COR-L47 (cell line): ENCODE measurements at places on chromosomes 6 and 20.

DNA sequence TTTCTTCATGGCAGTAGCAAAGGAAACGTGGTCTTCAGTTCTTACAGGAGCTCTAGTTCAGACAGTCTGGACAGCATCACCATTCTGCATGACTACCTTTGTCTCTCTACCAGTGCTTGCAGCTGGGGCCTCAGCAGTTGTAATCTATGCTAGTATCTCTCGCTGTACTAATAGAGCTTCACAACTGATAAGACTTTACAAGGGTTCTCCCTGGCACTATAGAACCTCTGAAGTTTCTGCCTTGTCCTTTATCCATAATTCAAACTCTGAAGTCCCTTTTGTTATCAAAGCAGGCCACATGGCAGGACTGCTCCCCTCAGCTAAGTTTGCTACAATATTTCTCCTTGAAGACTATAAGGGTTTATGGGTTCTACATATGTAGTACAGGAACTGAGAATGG is 842.1 kb upstream of the ADGRB3 start:
- DNase-seq, result no peak

- no peak for DNase-seq
Measured at GRCh38 chr6:44135173-44135758, 7.9 kb downstream of the TMEM63B start.

DNA sequence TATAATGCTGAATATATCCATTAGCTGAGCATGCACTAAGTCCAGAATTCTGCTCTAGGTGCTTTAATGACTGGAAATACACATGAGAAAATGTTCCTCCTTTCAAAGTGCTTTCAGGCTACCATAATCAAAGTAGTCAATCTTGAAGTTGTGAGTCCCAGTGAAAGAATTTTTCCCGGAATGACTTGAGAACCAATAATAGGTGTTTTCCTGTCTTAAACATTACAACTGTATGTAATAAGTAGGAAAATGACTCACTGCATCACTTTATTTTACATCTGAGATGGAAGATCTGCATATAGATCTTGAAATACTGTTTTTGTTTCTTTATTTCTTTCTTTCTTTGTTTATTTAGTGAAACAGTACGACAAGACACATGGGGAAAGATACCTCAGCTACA is 437.4 kb upstream of the JAG1 start:
- no peak for DNase-seq

DNA sequence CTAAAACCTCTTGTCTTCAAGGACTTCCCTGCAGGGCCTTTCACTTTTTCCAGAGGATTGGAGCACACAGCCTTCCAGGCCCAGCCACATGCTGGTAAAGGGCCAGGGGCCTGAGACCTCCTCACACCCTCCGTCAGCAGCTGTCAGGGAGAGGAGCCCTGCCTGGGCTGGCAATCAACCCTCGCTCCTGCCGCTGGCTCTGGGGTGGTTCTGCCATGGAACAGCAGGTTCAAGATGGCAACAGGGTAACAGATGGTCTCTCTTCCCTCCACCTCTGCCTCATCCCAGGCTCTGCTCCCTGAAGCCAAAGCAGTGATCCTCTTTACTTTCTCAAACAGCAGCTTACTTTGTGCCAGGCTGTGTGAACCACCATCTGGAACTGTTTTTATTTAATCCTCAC is 23.8 kb downstream of the PCNA start:
- no peak for DNase-seq

GRCh38 chr6:162099685-162100084 is 627.9 kb downstream of the PRKN start:
- DNase-seq, result no peak

GRCh38 chr20:51348876-51349275 is 193.6 kb downstream of the NFATC2 start:
- DNase-seq, result no peak

DNA sequence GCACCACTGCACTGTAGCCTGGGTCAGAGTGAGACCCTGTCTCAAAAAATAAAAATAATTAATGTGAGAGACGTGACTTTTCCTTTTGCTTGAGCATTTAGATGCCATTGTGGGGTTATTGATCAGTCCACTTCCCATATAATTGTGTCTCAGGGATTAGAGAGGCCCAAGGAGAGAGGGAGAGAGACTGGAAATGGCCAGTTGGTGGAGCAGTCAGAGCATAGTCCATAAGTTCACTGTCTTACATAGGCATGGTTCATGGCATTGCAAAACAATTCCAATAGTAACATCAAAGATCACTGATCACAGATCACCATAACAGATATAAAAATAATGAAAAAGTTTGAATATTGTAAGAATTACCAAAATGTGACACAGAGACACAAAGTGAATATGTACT is 15.2 kb upstream of the SDHAF4 start:
- DNase-seq, result no peak

DNA sequence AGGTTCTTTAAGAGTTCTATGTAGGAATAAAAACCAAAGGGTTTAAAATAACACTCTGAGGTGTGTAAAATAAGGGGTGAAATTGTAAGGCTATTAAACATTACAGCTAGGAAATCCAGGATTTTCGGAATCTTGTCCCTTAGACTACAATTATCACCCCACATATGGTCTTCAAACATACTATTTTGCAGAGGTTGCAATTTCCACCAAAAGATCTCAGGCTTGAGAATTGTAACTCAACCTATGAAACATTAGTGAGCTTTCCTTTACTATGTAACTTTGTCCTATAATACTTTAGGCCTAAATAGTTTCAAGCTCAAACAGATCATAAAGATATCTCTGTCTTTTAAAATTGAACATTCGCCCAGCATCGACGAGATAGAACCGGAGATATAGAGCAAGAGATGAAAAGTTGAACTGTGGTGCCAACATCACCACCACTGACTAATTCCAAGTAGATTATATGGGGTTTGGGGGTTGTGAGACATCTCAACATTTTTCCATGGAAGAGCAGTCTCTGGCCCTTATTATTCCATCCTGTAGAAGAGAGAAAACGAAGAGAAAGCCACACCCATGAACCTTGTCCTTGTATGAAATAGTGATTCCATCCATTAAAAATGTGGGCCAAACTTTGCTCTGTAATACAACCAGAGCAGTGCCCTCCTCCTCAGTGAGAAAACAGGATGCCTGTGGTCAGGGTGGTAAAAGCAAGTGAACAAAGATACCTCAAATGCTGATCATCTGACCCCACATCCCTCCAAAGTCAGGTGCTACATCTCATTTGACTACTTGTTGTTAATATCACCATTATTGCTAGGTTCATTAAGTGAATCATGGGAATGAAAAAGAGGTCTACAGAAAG is 284.5 kb upstream of the GJE1 start:
- DNase-seq, result no peak

- no peak for DNase-seq
Measured at GRCh38 chr20:4383961-4384360, 337.7 kb upstream of the PRND start.

DNA sequence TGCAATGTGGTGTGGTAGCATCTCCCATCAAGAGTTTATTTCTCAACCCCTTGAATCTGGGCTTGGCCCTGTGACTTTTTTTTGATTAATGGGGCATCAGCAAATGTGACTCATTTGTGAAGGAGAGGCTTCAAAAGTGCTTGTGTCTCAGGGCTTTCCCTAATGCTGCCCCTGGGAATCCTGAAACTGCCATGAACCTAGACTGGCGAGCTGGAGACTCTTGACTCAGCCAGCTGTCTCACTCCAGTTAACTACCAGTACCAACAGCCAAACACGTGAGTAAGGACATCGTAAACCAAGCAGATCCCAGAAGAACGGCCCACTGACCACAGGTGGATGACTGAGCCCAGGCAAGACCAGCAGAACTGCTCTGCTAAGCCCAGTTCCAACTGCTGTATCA is 72.8 kb upstream of the ADTRP start:
- DNase-seq, result no peak

DNA sequence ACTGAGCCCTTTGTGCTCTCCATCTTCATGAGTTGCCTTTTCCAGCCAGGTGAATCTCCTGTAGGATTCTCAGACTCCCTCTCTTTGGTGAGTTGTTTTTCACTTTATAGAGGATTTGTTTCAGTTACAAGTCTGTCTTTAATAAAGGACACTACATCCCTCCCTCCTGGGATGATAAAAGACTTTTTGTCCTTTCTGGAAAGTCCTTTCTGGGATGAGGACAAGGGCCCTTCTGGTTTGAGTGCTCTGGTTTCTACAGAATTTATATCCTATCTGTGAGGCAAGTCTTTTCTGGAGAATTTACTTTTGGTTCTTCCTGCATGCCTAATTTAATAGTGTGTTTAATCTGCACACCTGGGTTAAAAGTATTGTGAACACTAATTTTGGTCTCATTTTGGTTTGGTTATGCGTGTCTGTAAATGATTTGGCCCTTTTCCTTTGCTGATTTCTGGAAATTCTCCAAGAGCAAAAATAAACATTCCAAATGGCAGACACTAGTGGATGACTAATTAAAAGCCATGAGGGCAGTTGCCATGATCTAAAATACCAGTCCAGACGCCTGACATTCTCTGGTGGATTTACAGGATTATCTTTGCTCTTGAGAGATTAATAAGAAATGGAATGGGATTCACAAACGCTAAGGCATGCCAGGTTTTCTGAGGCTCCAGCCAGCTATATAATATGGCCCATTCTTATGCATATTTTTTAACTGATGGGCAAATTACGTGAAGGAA is 44.8 kb downstream of the TCP11 start:
- DNase-seq, result peak; percentile 75

DNA sequence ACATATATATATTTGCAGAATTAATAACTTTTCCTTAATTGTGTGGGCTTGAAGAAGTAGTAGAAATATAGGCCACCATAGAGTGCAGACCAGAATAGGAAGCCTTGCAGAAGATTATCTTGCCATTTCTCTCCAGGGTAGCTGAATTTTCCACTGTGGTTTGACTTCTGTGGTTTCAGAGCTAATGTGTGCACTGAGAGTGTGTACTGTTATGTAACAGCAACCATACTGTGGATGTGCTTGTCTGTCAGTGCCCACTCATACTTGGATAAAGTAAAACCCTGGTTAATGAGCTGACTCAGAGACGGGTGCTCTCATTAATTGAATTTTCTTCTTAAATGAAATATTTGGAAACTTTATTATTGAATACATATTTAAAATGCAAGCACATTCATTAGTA is 57.2 kb downstream of the CEP43 start:
- DNase-seq, result no peak

- DNase-seq, result no peak
Measured at GRCh38 chr6:105428342-105428957, 25.6 kb upstream of the PREP start.

- DNase-seq, result peak; percentile 47
Measured at GRCh38 chr6:42075159-42075838, 25.0 kb downstream of the TAF8 start.

GRCh38 chr20:57655809-57656155 is 35.6 kb upstream of the ZBP1 start:
- no peak for DNase-seq

DNA sequence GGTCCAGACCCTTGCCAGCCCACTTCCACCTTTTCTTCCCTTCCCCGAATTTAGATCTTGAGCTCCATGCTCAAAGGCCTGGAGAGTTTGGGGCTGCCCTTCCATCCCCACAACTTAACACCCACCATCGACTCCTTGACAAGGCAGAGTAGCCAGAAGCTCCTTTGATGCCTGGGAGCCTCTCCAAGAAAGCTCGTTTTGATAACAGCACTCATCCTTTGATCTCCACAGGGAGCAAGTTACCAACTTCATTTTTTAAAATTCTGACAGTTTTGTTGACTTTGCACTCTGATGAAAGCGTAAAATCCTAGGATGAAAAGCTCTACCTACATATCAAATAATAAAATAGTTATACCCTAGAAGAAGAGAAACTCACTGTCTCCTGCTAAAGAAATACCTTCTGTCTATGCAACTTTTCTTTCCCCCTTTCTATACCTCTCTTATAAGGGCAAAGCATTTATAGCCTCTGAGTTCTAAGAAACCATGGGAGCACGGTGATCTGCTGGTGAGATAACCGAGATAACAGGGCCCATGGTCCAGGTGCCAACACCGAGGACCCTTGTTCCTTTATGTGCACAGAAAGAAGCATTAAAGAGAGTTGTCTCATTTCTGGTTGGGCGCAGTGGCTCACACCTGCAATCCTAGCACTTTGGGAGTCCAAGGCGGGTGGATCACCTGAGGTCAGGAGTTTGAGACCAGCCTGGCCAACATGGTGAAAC is 134.9 kb downstream of the UST start:
- DNase-seq, result no peak

DNA sequence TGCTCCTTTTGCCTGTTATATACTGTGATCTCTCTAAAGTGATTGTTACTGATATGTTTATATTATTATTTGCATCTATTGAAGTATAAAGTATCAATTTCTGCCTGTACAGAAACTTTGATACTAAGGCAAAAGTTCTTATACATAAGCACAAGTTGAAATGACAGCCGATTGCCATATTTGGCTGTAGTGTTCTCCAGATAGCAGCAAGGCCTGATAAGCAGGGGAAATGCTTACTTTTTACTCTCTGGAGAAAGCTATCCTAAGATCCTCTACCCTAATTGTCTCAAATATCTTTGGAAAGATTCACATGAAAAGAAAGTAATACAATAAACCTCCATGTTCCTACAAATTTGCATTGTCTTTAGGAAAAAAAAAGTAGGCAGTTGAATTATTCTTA is 31.4 kb downstream of the SENP6 start:
- DNase-seq, result no peak

- no peak for DNase-seq
Measured at GRCh38 chr6:6886886-6887285, 220.9 kb upstream of the RREB1 start.

DNA sequence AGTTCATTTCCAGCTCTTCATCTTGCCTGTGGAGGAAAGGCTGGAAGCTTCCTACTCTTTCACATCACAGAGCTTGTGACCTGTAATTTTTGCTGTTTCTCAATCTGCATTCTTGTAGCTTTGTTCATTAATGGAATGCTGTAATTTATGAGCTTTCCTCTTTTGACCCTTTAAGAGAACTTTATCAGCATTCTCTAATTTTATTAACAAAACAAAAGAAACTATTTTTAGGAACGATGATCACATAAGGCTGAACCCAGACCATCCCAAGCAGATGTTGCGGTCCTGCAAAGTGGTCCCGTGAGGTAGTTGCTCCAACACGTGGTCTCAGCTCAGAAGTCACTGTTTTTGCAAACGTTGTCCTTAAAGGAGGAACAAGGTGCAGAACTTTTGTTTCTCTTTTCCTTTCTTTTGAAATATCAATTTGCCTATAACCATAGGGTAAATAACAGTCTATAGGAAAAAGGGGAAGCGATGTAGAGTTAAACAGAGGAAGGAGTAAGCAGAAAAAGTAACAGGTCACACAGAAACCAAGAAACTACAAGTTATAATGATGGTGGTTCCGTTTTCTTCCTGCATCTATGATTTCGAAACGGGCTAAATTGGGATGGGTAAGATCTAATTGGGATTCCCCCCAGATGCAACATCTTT is 121.3 kb upstream of the PHACTR1 start:
- no peak for DNase-seq

- DNase-seq, result no peak
Measured at GRCh38 chr6:116866281-116866871, 10.7 kb upstream of the RFX6 start.

DNA sequence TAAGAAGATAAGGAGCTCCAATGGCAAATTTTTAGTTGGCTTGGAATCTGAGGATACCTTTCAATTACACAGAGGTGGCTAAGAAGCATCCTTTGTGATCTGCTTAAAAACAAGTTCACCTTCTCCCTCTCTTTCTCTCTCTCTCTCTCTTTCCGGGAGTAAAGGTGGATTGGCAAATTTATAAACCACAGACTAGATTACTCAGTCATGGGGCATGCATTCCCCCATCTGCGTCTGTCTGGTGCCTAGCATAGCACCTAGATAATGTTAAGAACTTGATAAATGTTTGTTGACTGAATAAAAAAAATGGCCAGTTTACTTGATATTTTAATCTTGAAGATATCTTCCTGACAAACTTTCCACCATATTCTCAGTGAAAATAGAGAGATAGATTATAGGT is 312.3 kb downstream of the CDC5L start:
- DNase-seq, result no peak

GRCh38 chr6:16067568-16067967 is 61.3 kb upstream of the MYLIP start:
- no peak for DNase-seq
